Fibroblast of skin of right quadriceps (primary cell): ENCODE measurements at places on chromosomes 6 and 20.

DNA sequence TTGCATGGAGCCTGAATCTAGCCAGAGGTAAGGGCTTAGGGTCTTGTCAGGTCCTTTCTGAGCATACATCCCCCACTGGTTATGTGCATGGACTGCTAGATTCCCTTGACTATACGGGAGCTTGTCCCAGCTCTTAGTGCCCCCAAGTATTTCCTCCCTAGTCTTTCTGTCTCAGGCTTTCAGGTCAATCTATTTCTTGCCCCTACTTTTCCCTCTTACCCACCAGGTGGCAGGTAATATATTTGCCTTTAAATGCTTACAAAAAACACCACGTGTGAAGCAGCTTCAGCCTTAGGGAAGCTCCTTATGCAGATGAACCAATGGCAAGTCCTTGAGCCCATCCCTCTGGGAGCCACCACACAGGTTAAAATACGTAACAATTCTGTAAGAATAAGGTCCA, 454.2 kb downstream of the GRIK2 start:
- DNase-seq: no peak

- DNase-seq: no peak
Measured at GRCh38 chr20:5024982-5025381, 23.7 kb upstream of the SLC23A2 start.

DNA sequence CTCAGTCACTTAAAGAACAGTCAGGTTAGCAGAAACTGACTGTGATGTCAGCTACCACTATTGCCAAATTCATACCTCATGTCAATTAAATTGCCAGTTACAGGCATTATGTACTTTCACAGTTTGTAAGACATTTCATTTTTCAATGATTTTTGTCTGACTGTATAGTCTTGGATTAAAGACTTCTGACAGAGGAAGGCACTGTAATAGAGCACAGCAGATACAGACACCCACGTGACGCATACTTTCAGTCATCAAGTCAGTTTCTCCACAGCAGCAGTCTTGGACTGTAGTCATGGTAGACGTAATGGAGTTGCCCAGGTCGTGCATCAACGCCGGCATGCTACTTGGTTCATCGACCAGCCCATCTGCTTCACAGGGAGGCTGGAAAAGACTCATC, 29.5 kb upstream of the ELOVL5 start:
- no peak for DNase-seq

DNA sequence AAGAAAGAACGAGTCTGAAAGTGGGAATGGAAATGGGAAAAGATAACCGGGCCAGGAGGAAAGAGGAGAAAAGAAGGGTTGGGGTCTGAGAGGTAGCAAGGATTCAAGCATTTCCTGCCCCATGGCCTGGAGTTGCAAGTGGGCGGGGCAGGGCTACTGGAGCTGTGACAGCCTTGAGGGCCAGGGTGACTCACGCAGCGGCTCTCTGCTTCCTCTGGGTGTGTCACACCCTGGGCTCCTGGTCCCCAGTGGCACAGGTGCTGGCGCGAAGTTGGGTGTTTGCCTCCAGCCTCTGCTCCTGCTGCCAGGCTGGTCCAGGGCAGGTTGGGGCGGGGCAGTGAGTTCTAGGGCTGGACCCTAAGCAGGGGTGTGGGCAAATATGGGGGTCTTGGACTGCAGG, 3.3 kb upstream of the ULBP3 start:
- no peak for DNase-seq
